ENCODE measurements at places on chromosomes 7 and 10. TPM values are rescaled to one million over a fixed set of nuclear protein-coding genes. Genes with fewer than 3 reads are reported as not detected.

TRIM50 gene
- not detected for total RNA-seq

TMEM196 gene
- 11.3 TPM for total RNA-seq

CCAR1 gene
- 66.5 TPM for total RNA-seq

SFRP4 gene
- 0.85 TPM for total RNA-seq

PNLIPRP3 gene
- not detected for total RNA-seq

CHRM2 gene
- 7.9 TPM for total RNA-seq

HTR7 gene
- 1.8 TPM for total RNA-seq

AGMO gene
- 0.80 TPM for total RNA-seq

SORBS1 gene
- total RNA-seq: 372 TPM

UBTD1 gene
- total RNA-seq: 12.7 TPM

DPCD gene
- total RNA-seq: 31.2 TPM

TRIL gene
- total RNA-seq: 26.6 TPM

GTF2IRD1 gene
- total RNA-seq: 22.0 TPM

VPS26A gene
- 38.5 TPM for total RNA-seq

Data from dorsolateral prefrontal cortex (tissue), 122 donors.